ENCODE measurements at places on chromosomes 2 and 18.
A peak's percentile ranks its signal among the peaks of the same experiment; 100 is the strongest.

DNA sequence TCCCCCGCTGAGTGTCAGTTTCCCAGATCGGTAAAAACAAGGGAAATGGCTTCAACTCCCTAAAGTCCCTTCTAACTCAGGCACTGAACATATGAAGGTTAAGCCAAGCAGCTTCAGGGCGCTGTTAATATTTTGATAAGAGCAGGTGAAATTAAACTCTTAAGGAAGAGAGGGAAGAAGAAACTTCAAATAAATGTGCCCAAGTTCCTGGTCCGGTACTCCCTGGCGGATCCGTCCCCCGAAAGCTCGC is 564 bp downstream of the TRABD2A start:
- DNase-seq, result no peak

DNA sequence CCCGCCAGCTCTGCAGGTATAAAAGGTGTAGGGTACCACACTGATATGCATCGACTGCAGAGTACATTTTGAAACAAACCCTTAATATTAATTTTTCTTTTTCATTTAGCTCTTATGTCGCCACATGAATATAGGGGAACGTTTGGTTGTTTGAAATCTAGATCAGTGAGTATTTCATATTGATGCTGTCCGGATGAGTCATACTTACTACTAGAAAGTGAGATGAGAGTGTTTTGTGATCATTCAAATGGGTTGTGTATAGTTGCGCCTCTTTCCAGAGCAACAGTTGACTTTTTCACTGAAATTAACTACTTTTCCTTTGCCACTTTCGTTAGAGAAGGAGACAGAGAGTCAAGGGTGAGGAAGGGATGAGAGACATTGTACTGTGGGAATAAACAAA is 24.6 kb downstream of the NPAS2 start:
- no peak for DNase-seq

DNA sequence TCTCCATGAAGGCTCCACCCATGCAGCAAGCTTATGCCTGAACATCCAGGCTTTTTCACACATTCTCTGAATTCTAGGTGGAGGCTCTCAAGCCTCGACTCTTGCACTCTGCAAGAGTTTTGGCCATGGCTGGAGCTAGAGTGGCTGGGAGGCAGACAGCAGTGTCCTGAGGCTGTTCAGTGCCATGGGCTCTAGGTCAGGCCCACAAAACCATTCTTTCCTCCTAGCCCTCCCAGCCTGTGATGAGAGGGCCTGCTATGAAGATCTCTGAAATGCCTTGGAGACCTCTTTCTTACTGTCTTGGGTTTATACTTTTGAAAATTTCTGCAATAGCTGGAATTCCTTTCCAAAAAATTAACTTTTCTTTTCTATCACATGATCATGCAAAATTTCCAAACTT is 210.7 kb downstream of the RND3 start:
- DNase-seq, result no peak

DNA sequence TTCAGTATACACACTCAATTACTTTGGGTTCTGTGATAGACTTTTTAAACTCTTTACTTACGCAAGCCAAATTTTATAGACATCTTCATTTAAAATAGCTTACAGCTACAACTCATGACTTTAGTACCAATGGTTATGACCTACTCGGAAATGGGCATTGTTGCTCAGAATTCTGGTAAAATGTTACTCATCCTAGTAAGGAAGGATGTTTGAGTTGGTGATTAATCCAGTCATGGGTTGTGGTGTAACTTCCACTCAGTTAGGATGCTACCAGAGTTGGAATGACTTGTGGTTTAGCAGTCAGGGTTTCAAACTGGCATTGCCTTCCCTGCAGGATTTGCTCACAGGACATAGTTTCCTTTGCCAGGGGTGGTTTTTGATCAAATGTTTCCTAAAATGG is 7.4 kb upstream of the NPC1 start:
- peak; percentile 79 for DNase-seq

GRCh38 chr2:240505910-240506309 is 51.9 kb downstream of the ANKMY1 start:
- DNase-seq, result no peak

- no peak for DNase-seq
Observed at GRCh38 chr2:174623106-174623637, 25.6 kb upstream of the WIPF1 start.

- DNase-seq, result no peak
Observed at GRCh38 chr18:10416065-10416464, 38.4 kb upstream of the APCDD1 start.

GRCh38 chr2:108778857-108779256 is 7.7 kb upstream of the CCDC138 start:
- no peak for DNase-seq

- DNase-seq, result peak; percentile 93
Observed at GRCh38 chr18:25650201-25650941, 298.4 kb upstream of the ZNF521 start.

DNA sequence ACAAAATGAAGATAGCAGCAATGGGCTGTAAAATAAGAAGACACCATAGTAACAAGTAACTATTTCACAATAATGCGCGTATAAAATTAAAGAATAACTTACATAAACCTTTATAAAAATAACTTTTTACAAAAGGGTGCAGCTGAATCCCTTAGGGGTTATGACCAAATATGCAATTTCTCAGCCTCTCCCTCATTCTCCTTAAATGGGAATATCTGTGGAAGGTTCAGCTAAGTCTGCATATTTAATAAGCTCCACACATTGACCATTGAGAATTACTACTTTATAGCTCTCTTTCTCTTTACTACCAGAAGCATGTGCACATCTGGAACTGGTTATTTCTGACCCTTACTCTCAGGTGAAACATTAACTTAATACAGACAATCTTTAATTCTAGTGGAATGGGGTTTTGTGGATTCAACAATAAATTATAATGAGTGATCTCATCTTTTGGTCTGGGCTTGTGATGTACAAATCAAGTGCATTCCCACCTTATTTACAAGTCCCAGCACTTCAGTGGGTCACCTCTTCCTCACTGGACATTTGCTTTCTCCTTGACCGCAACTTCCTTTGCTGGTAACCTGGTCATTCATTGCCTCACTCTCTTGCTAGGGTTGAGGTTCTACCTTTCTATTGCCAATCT is 15.7 kb downstream of the ARHGAP15 start:
- no peak for DNase-seq

- no peak for DNase-seq
Observed at GRCh38 chr2:95008306-95008705, 17.2 kb upstream of the MAL start.

- DNase-seq, result no peak
Observed at GRCh38 chr18:61921621-61922235, 28.9 kb upstream of the RNF152 start.

All from AG04449 (cell line).